ENCODE measurements at places on chromosomes 5 and 9. TPM values are rescaled to one million over a fixed set of nuclear protein-coding genes. Genes with fewer than 3 reads are reported as not detected.
A peak's percentile ranks its signal among the peaks of the same experiment; 100 is the strongest.

DNA sequence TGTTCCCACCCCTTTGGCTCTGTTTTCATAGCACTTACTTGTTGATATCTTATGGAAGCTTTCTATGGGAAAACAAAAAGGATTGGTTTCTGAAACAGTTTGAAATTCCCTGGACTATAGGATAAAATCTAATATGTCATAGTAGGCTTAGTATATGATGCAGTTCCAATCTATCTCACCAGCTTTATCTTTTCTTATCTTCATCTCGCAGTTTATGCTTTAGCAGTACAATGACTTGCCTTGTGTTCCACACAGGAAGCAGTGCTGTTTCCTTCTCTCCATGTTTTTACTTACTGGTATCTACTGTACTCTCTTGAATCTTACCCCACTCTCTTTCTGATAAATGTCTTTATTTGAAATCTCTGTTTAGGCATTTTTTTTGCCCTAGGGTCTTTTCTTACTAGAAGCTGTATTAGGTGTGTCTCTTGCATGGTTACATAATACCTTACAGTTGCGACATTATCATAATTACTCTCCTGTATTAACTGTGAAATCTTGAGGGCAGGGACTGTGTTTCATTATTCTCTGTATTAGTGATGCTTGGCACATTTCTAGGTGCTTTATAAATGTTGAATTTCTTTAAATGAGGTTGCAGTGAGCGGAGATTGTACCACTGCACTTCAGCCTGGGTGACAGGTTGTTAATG is 76.3 kb downstream of the FOCAD start:
- no peak for DNase-seq

- DNase-seq: no peak
Measured at GRCh38 chr5:72922422-72922821, 33.4 kb upstream of the FCHO2 start.

GRCh38 chr5:95973793-95974325 is 12.2 kb upstream of the ELL2 start:
- DNase-seq: peak; percentile 62

The KLHL3 gene
- 2.2 TPM for total RNA-seq

The ORM2 gene
- not detected for total RNA-seq

The CARTPT gene
- not detected for total RNA-seq

The PCDHA4 gene
- total RNA-seq: not detected

Data from activated CD4-positive, alpha-beta T cell treated with anti-CD3 and anti-CD28 coated beads, Interleukin-2, amount 10 ng/mL, durations not matched to agents 24 days and 14 days (primary cell).